ENCODE measurements at places on chromosomes 12 and 14.

- DNase-seq = no peak
Measured at GRCh38 chr14:97995038-97995437, 1197.9 kb downstream of the VRK1 start.

DNA sequence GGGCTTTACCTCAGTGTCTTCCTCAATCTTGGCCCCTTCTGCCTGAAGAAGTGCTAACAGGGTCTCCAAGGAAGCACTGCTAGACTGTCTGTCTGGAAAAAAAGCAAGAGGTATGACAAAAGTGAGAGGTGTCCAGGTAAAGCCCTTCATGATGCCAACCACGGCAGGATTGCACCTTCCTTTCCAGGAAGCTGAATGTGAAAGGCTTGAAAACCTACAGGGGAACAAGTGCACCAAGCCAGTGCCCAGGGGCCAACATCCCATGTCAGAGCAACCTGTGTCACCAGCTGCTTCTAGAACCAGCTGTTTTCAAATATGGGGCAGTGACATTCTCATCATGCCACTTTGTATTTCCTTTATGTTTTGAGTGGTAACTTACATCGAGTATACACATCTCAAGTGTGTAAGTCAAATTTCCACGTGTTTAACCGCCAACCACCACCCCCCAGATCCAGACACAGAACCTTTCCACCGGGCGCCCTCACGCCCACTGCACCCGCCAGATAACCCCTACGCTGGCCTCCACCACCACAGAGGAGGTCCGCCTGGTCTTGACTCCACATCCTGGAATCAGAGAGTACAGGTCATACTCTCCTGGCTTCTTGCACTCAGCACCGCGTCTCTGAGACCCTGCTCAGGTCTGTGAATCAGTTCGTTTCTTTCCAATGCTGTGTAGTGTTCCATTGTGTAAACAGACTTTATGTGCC lies 27.3 kb downstream of the VPS37B start:
- DNase-seq = no peak

GRCh38 chr14:25400607-25401206 lies 350.8 kb upstream of the STXBP6 start:
- peak; percentile 44 for DNase-seq

GRCh38 chr14:103366741-103367140 lies 18.5 kb upstream of the MARK3 start:
- no peak for DNase-seq

GRCh38 chr12:39277416-39277815 lies 165.5 kb downstream of the KIF21A start:
- DNase-seq = no peak

GRCh38 chr12:6341417-6342139 lies at the start of gene TNFRSF1A:
TSS of gene TNFRSF1A (minus strand) at chr12:6342076. CDS start at chr12:6341814, 262 bp downstream.
- peak; percentile 84 for DNase-seq

GRCh38 chr12:47207340-47207717 lies 127.6 kb upstream of the AMIGO2 start:
- DNase-seq = no peak

DNA sequence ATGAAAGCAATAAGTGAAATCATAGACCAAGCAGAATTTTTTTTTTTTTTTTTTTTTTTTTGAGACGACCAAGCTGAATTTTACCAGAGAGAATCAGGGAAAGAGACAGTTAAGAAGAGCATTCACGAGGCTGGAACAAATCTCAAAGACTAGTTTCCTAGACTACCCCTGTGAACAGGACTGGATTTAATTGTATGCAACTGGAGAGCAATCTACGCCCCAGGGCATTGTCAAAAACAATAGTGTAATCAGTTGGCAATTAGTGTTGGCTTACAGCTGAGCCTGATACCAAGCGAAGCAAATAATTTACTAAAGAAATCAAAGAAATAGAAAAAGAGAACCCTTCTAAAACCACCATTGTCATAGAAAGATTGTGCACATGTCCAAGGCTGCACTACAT lies 232.9 kb upstream of the CPNE8 start:
- no peak for DNase-seq

DNA sequence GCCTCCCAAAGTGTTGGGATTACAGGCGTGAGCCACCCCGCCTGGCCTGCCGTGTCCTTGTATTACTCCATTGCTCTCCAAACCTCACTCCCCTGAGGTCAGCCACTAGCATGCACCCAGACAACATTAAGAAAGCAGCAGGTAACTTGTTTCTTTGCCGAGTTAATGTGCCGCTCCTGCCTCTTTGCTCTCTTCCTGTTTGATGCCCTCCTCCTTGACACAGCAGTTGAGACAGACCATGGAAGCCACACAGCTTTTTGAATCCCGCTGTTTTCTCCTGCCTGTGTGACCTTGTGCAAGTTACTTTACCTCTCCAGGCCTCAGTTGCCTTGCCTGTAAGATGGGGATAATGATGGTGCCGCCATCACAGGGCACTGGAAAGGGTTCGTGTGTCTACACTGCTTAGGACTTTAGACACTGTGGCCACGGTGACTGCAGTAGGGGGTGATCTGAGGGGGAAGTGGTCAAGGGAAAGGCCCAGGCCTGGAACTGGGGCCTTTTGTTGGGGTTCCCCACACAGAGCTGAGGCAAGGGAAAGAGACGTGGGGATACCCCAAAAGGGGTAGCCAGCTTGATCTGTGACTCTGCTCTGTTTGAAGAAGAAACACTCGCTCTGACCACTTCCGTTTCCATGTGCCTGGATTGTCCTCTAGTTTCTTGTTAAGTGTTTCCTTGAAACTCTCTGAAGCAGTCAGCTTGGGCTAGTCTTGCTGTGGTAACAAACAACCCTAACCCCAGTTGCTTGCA lies 69.3 kb downstream of the RIN3 start:
- DNase-seq = no peak

GRCh38 chr12:26466726-26467125 lies 271.4 kb downstream of the SSPN start:
- no peak for DNase-seq

GRCh38 chr14:33499687-33500086 lies 451.2 kb downstream of the EGLN3 start:
- no peak for DNase-seq

GRCh38 chr12:46043972-46044520 lies 53.7 kb upstream of the SCAF11 start:
- no peak for DNase-seq

DNA sequence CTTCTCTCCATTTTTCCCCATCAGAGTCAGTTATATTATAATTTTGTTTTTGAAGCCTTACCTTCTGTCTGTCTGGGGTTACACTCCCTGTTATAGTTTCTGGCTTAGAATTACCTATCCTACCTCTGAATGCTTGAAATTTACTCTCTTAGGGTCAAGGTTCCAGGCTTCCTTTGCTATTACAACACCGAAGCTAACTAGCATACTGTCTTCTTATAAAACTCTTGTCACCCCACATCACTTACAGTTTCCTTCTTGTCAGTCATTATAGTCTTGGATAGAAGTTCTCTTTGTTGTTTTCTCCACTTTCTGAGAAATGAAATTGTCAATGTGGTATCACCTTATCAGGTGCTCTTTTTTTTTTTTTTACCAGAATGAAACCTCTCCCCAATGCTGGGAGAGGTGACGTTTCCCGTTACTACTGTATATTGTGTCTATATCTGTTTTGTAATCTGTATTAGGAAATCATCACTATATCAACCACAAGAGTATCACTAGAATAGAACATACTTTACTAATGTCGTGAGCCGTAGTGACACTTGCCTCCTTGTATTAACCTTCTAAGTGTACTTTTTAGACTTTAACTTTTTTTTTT lies 69.2 kb upstream of the PSMA6 start:
- no peak for DNase-seq

DNA sequence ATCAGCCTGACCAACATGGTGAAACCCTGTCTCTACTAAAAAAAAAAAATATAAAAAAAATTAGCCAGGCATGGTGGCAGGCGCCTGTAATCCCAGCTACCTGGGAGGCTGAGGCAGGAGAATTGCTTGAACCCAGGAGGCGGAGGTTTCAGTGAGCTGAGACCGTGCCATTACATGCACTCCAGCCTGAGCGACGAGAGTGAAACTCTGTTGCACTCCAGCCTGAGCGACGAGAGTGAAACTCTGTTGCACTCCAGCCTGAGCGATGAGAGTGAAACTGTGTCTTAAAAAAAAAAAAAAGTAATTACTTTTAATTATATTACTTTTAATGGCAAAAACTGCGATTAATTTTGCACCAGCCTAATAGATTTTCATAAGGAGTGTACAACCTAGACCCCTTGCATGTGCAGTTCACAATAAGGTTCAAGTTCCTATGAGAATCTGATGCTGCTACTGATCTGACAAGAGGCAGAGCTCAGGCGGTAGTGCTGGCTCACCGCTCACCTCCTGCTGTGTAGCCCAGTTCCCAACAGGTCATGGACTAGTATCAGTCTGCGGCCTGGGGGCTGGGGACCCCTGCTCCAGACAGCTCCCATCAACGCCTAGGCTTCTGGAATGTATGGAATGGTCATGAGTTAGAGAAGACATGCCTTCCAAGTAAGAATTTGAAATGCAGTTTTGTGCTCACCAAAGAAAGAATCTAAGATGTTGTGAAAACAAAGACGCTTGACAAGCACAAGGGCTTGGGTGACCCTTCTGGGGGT lies 10.1 kb downstream of the LTB4R start:
- no peak for DNase-seq

- DNase-seq = no peak
Measured at GRCh38 chr12:32470936-32471470, 71.6 kb downstream of the FGD4 start.

DNA sequence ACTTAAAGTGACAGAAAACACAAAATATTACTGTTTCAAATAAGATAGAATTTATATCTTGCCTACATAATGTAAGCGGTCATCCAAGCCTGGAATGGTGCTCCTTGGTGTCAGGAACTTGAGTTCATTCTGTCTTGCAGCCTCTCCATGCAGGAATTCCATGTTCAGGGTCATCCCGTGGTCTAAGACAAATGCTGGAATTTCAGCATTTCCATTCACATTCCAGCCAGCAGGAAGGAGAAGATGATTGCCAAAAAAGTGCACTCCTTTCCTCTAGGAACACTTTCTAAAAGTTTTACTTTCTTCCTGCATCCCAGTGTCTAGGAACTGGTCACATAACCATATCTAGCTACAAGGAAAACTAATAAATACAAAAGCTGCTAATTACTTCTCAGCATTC lies 106.3 kb downstream of the PTPRO start:
- DNase-seq = no peak

- no peak for DNase-seq
Measured at GRCh38 chr12:40989785-40990184, 198.3 kb upstream of the PDZRN4 start.

GRCh38 chr12:67988601-67989021 lies 636 bp upstream of the IFNG-AS1 start:
- no peak for DNase-seq
